ENCODE measurements at places on chromosomes 1 and 21.

DNA sequence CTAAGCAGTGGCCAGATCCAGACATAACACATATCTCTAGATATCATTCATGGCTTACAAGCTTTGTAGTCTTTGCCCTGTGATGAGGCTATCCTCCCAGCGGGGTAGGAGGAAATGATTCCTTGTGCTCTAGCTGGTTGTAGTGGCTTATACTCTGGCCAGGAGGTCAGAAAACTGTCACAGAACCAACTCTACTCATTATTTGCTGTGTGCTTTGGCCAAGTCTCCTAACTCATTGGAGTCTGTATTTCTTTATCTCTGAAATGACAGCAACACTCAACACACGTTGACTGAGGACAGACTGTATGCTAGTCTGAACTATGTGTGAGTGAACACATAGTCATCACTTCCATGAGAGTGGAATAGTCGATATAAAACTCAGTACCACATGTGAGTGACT, 116.7 kb upstream of the F3 start:
- no peak for DNase-seq

GRCh38 chr1:240612811-240613210, 856 bp upstream of the GREM2 start:
- DNase-seq = no peak

DNA sequence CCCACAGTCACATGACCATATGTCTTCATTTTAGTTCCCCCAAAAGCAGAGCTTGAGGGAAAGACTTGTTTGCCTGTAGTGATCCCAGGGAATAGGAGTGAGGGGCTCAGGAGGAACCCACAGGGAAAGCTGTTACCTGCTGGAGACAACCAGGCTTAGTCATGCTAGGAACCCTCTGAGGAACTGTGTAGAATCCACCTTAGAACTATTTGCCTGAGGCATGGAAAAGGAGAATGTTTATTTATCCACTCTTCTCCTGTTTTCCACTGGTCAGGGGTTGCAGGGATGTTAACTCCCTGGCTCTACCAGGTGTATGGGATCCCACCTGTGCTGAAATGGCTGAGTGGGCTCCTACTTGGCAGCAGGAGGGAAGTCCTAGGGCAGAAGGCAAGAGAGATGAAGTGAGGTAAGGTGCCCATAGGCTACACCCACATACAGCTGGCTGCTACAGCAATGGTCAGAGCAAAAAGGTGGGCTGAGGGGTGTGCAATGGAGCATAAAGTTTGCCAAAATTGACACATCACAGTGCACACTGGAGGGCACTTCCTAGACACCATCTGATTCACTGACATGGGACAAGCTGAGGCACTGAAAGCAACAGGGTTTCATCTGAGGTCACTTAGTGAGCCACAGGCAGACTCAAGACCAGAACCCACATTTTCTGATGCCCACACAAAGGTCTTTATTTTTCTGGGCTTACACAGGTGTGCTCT, 29.7 kb upstream of the CYP4B1 start:
- no peak for DNase-seq

DNA sequence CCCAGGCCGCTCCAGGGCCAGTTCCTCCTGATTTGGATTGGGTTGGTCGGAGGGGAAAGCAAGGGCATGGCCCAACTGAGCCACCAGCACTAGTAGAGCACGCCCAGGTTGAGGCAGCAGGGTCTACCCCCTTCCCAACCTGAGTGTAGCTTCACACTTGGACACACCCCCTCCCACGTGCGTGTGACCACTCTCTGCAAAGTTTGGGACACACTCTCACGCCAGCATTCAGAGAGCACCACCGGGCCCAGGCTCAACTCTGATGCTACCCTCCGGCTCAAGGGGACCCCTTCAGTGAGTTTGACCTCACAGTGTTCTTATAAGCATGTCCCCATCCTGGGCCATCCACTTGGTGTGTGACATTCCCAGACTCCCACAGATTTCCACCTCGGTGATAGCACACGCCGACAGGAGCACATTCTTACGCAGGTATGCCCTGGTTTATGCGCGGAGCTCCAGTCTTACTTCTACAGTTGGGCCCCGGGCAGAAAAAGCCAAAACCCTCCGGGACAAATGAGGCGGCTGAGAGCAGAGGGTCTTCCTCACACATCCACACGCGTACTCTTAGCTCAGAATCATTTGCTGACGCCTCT, 3.0 kb upstream of the DMRTA2 start:
- no peak for DNase-seq

- DNase-seq = no peak
Observed at GRCh38 chr1:94239796-94240195, 2.4 kb upstream of the ARHGAP29 start.
